Activated CD4-positive, alpha-beta T cell treated with anti-CD3 and anti-CD28 coated beads, Interleukin-2, amount 10 ng/mL, durations not matched to agents 7 days and 5 days (primary cell): ENCODE measurements at places on chromosomes 12 and 14. TPM values are rescaled to one million over a fixed set of nuclear protein-coding genes. Genes with fewer than 3 reads are reported as not detected.

- DNase-seq, result no peak
- peaks cover 96% of the 10 kb centered on the region for H3K27me3 ChIP-seq
- no peak overlapping the region for H3K27ac ChIP-seq
- H3K36me3 ChIP-seq, result no peaks in the 10 kb centered on the region
- H3K4me1 ChIP-seq, result peaks cover 14% of the 10 kb centered on the region
- H3K4me3 ChIP-seq, result no peak overlapping the region
These were observed 9.1 kb upstream of the HOXC4 start for GRCh38 chr12:54044425-54045103.

- no peaks in the 10 kb centered on the region for H3K27me3 ChIP-seq
- no peak for DNase-seq
- peaks cover 65% of the 10 kb centered on the region for H3K36me3 ChIP-seq
- peaks cover 70% of the 10 kb centered on the region for H3K4me1 ChIP-seq
- peak overlapping the region; percentile 16 for H3K27ac ChIP-seq
These were observed 2.2 kb downstream of the ERH start for GRCh38 chr14:69395929-69396328.

Gene NOVA1
- not detected for total RNA-seq

Gene RD3L
- total RNA-seq, result not detected

Gene CD163L1
- total RNA-seq, result not detected

Gene HSP90B1
- total RNA-seq, result 316 TPM

DNA sequence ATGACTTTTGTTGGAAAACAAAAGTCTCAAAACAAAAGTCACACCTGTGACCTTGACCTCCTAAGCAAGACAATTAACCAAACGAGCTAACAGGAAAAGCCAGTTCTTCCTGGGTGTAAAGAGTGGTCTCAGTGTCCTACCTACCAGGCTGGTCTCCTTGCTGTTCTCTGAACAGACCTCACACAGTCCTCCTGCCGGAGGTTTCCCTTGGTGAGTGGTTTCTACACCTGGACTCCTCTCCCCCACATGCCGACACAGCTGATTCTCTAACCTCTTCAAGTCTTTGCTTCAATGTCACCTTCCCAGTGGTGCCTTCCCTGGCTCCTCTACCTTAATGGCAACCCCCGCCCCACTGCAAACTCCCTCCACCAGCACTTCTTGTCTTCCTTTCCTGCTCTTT is 238.6 kb downstream of the ZFP36L1 start:
- no peak for DNase-seq
- H3K4me1 ChIP-seq, result peaks cover 2% of the 10 kb centered on the region
- no peak overlapping the region for H3K4me3 ChIP-seq
- H3K27me3 ChIP-seq, result no peaks in the 10 kb centered on the region
- H3K27ac ChIP-seq, result no peak overlapping the region
- H3K36me3 ChIP-seq, result no peaks in the 10 kb centered on the region

Gene SLC7A7
- total RNA-seq, result 0.25 TPM

GRCh38 chr14:50658203-50658602 is 9.9 kb downstream of the SAV1 start:
- peaks cover 3% of the 10 kb centered on the region for H3K36me3 ChIP-seq
- no peak overlapping the region for H3K4me3 ChIP-seq
- H3K27me3 ChIP-seq, result no peaks in the 10 kb centered on the region
- H3K27ac ChIP-seq, result no peak overlapping the region
- no peaks in the 10 kb centered on the region for H3K4me1 ChIP-seq

DNA sequence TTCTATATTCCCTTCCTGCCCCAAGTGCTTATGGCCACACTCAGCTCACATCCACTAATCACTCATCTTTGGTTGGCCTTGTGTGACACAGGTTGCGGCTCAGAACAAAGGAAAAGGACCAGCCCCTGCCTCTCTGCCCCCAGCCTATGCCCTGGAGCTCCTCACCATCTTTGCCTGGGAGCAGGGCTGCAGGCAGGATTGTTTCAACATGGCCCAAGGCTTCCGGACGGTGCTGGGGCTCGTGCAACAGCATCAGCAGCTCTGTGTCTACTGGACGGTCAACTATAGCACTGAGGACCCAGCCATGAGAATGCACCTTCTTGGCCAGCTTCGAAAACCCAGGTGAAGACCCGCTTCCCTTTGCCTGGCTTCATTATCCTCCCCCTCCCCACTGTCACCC is 15.8 kb upstream of the OAS2 start:
- H3K4me3 ChIP-seq, result no peak overlapping the region
- no peak for DNase-seq
- no peak overlapping the region for H3K27ac ChIP-seq
- peaks cover 92% of the 10 kb centered on the region for H3K36me3 ChIP-seq

DNA sequence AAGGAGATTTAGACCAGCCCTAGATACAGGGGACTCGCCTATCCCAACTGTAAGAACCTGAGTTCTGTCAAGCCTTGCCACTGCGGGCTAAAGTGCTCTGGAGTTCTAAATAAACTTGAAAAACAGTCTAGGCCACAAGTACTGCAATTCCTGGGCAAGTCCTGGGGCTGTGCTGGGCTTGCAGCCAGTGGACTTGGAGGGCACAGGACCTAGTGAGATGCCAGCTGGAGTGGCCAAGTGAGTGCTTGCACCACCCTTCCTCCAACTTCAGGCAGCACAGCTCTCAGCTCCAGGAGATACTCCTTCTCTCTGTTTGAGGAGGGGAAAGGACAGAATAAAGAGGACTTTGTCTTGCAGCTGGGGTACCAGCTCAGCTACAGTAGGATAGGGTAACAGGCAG is 307.6 kb upstream of the FBXO33 start:
- H3K4me1 ChIP-seq, result no peaks in the 10 kb centered on the region
- no peaks in the 10 kb centered on the region for H3K36me3 ChIP-seq
- no peaks in the 10 kb centered on the region for H3K27me3 ChIP-seq
- H3K27ac ChIP-seq, result no peak overlapping the region
- no peak for DNase-seq

DNA sequence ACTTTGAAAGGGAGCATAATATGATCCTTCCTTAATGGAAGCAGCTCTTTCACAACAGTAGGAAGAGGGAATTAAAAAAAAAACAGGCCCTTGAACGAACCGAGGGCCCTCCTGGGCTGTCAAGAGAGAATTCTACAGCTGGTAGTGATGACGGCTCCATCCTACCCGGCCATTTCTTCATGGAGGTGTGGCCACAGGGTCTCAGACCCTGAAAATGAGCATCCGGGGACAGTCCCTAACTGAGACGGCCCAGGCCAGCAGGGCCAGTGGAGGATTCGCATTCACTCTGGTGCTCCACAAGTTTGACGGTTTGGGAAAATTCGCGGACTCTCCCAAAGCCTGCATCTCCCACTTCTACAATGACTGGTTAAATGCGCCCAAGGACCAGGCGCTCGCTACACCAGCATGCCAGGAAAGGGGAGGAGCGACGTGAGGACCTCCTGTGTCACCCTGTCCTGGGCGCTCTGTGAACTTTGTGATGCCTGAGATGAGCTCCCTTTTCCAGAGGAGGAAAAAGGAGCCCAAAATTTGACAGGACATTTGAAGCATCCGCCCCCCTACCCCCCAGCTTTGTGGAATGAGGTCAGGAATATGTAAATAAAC is 66.8 kb downstream of the BCL11B start:
- H3K27me3 ChIP-seq, result no peaks in the 10 kb centered on the region
- H3K4me1 ChIP-seq, result peaks cover 100% of the 10 kb centered on the region
- DNase-seq, result no peak
- peaks cover 78% of the 10 kb centered on the region for H3K36me3 ChIP-seq
- H3K4me3 ChIP-seq, result peak overlapping the region; percentile 61
- peak overlapping the region; percentile 81 for H3K27ac ChIP-seq

- no peak overlapping the region for H3K4me3 ChIP-seq
- no peaks in the 10 kb centered on the region for H3K36me3 ChIP-seq
- H3K27ac ChIP-seq, result no peak overlapping the region
- DNase-seq, result no peak
- H3K27me3 ChIP-seq, result peaks cover 9% of the 10 kb centered on the region
These were observed 13.9 kb upstream of the TCP11L2 start for GRCh38 chr12:106288494-106289195.

DNA sequence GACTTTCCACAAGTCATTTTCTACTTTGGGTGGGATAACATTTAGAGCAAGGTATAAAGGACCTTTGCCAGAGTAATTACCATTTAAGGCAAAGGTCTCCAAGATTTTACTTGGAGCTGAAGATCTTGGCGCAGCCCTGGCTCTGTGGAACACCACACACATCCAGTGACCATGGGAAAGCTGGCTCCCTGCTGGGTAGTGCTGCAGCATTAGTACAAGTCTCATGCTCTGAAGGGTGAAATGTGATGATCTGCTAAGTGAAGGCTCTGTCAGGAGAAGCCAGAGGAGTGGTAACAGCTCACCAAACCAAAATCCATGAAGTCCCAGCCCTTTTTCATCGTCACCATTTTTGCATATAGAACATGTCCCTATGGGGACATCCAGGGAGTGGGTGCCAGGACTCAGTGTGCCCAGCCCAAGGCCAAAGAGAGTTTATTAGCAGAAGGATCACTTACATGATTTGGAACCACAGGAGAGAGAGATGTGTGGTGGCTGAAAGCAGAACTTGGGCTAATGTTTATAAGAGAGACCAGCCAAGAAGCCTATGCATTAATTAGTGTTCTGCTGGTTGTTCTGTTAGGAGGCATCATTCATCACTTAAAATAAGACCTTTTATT is 110.7 kb downstream of the SLC38A6 start:
- H3K27me3 ChIP-seq, result no peaks in the 10 kb centered on the region
- DNase-seq, result no peak
- no peak overlapping the region for H3K4me3 ChIP-seq
- no peaks in the 10 kb centered on the region for H3K4me1 ChIP-seq
- H3K27ac ChIP-seq, result no peak overlapping the region

Gene C12orf50
- not detected for total RNA-seq

Gene LMO3
- total RNA-seq, result not detected

DNA sequence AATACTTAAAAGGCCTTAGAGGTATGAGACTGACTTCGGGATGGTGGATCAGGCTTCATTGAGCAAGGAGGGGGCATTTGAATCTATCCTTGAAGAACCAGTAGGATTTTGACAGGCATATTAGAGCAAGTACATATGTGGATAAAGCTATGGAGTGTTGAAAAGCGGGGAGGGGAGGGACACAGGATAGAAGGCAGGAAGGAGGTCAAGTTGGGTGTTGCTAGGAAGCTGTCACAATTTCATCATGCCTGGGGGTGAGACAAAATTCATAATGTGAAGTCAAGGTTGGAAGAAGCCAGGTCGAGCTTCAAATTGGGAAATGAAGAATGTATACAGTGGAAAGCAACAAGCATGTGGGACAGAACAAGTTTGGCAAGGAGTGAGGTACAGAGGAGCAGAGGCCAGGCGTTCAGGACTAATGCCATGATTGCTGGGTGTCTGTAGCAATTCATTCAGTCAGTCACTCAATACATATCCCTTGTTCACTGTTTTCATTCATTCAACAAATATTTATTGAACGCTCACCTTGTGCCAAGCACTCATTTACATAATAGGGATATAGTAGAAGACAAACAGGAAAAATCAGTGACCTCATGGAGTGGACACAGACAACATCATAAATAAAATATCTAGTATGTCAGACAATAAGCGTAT is 58.3 kb upstream of the LTA4H start:
- no peaks in the 10 kb centered on the region for H3K27me3 ChIP-seq
- H3K4me1 ChIP-seq, result peaks cover 30% of the 10 kb centered on the region
- no peak overlapping the region for H3K4me3 ChIP-seq
- H3K36me3 ChIP-seq, result peaks cover 8% of the 10 kb centered on the region
- peak overlapping the region; percentile 57 for H3K27ac ChIP-seq
